ENCODE measurements at places on chromosomes 5 and 9. TPM values are rescaled to one million over a fixed set of nuclear protein-coding genes. Genes with fewer than 3 reads are reported as not detected.

Gene SLC12A7
- total RNA-seq: 56.5 TPM

Gene IFNK
- not detected for total RNA-seq

Gene BNIP1
- total RNA-seq: 3.9 TPM

Gene MOB3B
- total RNA-seq: 0.91 TPM

Gene CDH9
- not detected for total RNA-seq

DNA sequence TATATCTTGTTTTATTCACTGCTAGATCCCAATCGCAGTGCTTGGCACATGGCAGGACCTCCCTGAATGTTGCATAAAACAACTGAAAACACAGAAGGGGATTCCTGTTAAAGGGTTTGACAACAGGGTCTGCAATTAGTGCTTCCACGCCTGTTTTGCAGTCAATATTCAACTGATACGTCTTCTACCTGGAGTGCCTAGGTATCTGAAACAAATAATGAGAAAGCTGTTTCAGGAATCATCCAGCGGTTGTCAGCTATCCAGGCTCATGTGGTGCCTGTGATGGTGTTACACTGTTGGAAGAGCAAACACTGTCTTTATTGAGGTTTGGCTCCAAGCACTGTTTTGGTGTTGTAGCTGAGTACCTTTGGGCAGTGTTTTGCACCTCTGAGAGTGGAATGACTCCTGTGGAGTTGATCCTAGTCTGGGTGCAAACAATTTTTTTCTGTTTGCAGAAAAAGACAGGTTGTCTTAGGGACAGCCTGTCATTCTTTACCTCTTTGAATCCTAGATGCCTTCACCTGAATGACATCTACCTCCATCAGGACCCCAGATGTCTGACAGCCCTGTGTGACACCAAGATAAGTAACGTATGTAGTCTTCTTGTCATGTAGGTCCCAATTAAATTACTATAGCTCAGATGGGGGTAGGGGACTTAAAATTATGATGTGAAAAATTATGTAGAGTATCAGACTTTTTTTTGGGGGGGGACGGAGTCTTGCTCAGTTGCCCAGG is 14.8 kb upstream of the MATR3 start:
- DNase-seq: no peak

GRCh38 chr9:130701059-130702022 is 7.8 kb downstream of the EXOSC2 start:
- no peak for DNase-seq

- DNase-seq: no peak
Observed at GRCh38 chr9:127945942-127946341, 8.3 kb upstream of the DPM2 start.

DNA sequence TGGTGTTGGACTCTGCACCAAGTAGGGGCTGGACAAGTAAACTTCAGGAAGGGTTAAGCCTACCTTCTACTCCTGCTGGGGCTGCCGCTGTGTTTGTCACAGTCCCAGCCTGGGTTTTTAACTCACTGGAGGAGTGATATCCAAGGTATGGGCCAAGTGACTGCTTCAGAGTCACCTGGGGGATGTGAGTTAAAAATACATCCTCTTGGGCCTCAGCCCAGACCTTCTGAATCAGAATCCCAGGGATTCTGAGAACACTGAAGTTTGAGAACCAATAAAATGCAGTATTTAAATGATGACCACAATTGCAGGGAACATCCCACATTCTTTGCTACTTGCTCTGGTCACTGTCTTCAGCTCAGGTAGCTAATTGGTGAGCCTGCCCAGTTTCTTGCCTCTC is 95.1 kb upstream of the DNAH5 start:
- no peak for DNase-seq

DNA sequence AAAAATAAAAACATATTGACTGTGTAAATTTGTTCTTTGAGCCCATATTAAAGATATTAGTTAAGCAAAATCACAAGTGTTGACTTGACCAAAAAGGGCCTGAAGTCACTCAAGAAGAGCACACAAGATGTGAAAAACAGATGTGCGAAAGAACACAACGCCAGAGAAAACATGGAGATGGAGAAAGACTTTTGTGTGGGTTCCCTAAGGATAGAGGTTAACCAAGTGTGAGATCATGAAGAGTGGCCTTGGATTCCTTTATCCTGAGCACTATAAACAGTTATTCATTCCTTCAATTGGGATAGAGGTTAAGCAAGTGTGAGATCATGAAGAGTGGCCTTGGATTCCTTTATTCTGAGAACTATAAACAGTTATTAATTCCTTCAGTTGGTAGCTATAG is 361.8 kb downstream of the CDH18 start:
- DNase-seq: no peak

DNA sequence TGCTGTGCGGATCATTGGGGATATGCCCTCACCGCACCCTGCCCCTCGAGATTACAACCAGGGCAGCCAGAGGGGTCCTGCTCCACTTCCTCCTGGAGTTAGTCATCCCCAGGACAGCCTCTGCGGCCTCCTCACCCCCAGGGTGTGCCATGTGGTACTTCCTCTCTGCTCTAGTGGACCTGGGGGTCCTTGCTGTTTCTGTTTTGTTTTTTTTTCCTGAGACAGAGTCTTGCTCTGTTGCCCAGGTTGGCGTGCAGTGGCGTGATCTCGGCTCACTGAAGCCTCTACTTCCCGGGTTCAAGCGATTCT is 5.2 kb upstream of the FCN1 start:
- DNase-seq: peak; percentile 40

GRCh38 chr5:156419661-156420060 is 92.7 kb downstream of the SGCD start:
- no peak for DNase-seq

DNA sequence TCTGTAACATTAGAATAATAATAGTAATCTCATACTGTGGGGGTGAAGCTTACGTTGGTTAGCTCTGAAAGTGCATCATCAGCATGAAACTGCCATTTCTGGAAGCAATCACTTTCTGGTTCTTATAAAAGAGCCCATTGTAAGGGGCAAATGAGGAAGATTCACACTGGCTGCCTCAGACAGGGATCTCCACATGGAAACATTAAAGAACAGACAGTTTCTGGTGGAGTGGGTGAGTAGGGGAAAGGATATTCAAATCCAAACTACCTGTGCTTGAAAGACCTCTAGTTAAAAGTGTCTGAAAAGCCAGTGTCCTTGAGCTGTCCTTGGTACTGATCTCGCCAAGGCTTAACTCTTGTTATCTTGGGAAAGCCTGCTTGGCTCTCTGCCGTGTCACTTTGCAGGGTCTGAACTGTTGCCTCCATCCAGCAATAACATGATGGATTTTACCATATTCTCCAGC is 19.1 kb upstream of the SLC31A2 start:
- no peak for DNase-seq

GRCh38 chr5:132072528-132072927 is 1.1 kb upstream of the CSF2 start:
- no peak for DNase-seq

DNA sequence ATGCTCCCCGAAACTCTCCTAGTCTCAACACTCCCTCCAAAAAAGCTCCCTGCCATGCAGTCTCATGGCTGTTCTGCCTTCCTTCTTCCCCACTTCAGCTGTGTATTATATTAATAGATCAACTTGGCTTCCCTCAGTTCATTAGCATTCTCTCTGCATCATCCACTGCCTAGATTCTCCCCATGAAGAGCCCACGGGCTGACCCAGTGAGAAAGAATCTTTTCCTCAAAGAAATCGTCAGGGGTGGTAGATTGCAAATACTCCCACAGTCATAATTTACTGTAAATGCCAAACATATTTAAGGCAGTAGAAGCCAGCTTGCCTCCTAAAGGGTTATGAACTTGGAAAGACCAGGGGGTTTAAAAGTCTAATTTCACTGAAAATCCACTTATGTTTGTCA is 33.5 kb downstream of the GNA14 start:
- DNase-seq: no peak

- no peak for DNase-seq
Observed at GRCh38 chr5:3701694-3702093, 106.1 kb downstream of the IRX1 start.

DNA sequence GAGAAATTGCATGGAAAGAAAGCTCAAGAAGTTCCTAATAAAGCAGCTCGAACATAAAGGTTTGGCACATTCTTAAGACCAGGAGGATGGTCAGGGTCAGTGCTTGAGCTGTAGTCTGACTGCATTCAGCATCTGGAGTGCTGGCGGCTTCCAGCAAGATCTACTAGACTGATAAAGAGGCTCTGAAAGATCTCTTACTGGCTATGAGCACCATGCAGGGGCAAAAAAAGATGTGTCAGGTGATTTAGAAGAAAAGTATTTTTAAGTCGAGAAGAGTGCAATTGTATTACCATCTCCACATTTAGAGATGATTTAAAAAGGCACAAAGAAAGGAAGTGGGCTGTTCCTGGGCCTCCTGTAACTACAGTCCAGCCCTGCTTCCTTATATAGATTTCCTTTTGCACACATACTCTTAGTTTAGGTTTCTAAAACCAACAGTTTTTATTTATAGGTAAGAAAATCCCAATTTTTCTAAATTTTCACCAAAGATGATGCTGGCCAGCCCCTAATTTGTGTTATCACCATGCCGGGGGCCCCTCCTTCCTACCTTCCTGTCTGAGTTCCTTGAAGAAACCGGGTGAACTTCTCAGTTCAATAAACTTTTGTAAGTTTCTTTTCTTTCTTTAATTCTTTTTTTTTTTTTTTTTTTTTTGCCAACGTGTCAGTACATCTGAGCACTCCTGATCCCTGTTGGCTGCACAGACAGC is 65.9 kb upstream of the PLPP1 start:
- peak; percentile 52 for DNase-seq

DNA sequence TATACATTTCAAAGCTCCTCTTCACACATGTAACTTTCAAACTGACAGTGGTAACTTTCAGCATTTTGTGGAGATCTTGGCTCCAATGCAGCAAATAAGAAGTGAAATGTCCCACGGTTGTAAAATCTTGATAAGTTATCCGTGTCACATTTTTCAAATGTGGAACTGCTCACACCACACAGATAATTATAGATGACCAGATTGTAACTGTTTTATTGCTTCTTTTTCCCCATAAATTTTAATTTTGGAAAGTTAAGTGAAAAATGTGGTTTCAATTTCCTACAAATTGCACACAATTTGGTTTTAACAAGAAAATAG is 347.1 kb downstream of the EBF1 start:
- no peak for DNase-seq

DNA sequence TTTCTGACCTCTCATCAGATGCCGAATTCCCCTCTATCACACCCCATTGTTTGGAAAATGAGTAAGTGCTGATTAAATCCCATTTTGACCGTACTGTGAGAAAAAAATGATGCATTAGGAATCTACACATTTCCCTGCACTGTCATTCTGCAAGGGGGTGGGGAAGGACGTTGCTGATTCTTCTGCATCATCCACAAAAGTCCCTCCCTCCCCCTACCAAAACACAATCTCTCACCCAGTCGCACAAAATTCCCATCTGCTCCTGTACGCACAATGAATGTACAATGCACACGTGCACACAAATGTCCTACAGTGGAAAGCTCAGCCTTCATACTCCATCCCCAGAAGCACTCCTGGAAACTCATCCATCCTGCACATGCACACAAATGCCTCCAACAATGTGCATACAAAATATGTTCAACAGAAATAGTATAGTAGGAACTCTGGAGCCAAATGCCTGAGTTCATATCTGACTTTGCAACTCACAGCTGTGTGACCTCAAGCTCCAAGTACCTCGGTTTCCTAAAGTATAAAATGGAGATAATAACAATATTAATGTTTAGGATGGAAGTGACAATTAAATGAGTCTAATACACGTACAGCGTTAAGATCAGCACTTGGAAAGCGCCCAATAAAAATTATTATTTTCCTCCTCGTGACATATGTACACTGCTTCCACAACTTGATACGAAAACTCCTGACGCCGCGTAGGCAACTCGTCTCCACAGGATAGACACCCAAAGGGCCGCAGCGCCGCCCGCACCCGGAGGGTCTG is 809 bp downstream of the TNIP1 start:
- no peak for DNase-seq

GRCh38 chr5:52799358-52799982 is 11.8 kb downstream of the ITGA1 start:
- DNase-seq: peak; percentile 78

- DNase-seq: no peak
Observed at GRCh38 chr9:125169895-125170294, 19.7 kb downstream of the PPP6C start.

GRCh38 chr5:132083071-132083678 is 9.6 kb downstream of the CSF2 start:
- DNase-seq: no peak

- no peak for DNase-seq
Observed at GRCh38 chr5:134935711-134936602, 31.0 kb downstream of the PCBD2 start.

DNA sequence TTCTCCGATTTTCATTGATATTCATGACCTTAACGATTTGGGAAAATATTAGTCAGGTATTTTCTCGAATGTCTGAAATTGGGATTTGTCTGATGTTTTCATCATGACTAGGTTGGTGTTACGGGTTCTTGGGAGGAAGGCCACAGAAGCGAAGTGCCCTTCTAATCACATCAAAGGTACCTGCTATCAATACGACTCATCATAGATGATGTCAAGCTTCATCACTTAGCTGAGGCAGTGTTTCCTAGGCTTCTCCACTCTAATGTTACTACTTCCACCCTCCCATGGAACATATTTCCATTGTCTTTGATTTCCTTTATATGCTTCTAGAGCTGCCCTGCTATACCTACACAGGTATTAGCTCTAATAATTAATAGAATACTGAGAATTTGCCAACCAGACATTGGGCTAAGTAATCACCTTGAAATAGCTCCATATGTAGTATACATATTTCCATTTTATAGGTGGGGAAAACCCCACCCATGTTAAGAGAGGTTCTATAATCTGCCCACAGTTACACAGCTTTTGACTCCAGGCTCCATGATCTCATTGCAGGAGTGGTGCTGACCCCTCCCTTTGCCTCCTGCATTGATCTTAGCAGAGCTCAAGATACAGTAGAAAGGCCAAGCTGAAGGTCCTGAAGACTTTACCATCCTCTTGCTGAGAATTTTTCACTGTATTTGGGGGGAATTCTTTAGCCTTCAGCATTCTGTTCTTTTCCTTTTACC is 238.6 kb upstream of the ADAMTSL1 start:
- no peak for DNase-seq

DNA sequence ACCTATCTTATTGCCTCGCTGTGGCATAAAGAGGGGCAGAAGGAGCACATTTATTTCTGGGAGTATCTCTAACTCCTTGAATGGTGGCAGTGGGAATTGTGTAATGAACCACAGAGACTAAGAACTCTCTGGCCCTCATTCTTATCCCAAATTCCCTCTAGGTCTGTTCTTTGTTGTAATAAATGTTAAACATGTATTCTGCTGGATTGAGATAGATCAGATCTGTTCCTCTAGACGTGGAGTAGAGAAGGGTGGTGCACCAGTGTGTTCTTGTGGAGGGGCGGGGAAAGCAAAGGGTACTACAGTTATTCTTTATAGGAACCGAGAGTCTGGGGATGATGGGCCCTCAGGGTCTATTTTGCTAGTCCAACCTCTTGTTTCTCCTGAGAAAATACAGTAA is 90.4 kb downstream of the UBE2R2 start:
- DNase-seq: no peak

- no peak for DNase-seq
Observed at GRCh38 chr5:41527201-41527779, 16.9 kb upstream of the PLCXD3 start.

GRCh38 chr9:76255781-76256455 is 138.3 kb downstream of the RFK start:
- peak; percentile 83 for DNase-seq

GRCh38 chr5:115333164-115333563 is 36.7 kb upstream of the CCDC112 start:
- DNase-seq: no peak

Measured in left lobe of liver (tissue), 2 donors.